IPS-NIHi11 (cell line): ENCODE measurements at places on chromosomes 11 and 22.

GRCh38 chr11:66081505-66081904 is 11.4 kb downstream of the PACS1 start:
- peak; percentile 18 for DNase-seq

DNA sequence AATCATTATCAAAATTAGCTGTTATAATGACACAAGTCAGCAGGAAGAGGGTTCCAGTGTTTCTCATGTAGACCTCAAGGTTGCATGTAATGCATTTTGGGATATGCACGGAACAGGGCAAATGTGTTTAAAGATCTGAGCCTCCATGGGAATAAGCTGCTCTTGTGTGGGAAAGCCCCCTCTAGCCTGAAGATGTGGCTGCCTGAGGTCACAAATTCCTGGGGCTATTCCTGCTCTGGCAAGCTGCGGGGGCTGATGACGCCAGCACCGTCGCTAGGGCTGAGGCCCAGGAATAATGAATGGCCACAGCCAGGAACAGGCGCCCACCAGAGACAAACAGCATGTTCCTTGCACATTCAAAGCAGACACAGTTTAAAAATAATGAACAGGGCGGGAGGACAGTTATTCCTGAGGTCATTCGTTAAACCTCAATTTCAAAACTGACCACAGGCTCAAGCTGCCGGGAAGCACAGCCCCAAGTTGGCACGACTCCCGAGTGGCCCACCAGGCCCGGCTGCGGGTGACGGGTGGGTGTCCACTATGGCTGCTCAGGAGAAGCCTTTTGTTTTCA is 11.7 kb downstream of the OSBPL5 start:
- no peak for DNase-seq

- no peak for DNase-seq
These were observed 30.5 kb downstream of the RRM1 start for GRCh38 chr11:4125141-4125540.

GRCh38 chr11:85941380-85941973 is 86.3 kb downstream of the CCDC83 start:
- peak; percentile 72 for DNase-seq

DNA sequence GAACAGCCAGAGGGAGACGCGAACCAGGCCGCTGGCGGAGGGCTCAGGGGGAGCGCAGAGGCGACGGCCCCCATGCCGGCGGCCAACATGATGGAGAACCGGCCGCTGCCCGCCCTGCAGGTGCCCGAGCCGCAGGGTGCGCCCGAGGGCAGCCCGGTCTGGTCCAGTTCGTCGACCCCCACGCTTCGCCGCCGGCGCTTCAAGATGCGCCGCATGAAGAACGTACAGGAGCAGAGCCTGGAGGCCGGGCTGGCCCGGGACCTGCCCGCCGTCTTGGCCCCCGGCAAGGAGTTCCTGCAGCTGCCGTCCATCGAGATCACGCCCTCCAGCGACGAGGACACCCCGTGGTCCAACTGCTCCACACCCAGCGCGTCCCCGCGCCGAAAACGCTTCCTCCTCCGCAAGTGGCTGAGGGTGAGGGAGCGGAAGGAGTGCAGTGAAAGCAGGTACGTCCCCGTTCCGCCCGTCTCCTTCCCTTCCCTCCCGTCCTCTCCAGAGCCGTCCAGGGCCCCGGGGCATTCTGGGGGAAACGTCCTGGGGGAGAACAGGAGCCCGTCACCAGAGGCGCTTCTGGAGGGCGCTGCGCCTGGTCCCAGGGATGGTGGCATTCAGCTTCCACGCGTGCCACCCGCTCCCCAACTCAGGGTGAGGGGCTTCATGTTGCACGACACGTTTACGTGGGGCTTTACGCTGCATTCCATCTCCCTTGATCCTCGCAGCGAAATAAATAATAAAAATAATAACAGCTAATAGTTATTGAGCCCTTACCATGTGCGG is 840 bp downstream of the GRAMD1B start:
- DNase-seq = peak; percentile 46

- no peak for DNase-seq
These were observed 143.7 kb downstream of the SNX19 start for GRCh38 chr11:130772266-130773227.
